Diencephalon (tissue), 1 donor: ENCODE measurements at places on chromosomes 11 and 22. TPM values are rescaled to one million over a fixed set of nuclear protein-coding genes. Genes with fewer than 3 reads are reported as not detected.

Gene RASL10A
- total RNA-seq: 1.6 TPM

Gene SPI1
- total RNA-seq: 1.8 TPM

Gene CNTN5
- total RNA-seq: 44.3 TPM

Gene SPTBN2
- 97.3 TPM for total RNA-seq

Gene CEP126
- total RNA-seq: 12.9 TPM

Gene OR8D4
- total RNA-seq: 0.23 TPM

Gene CRYBB3
- total RNA-seq: not detected

Gene FBXO7
- total RNA-seq: 73.6 TPM

Gene CRYBB2
- not detected for total RNA-seq

Gene ALKBH3
- total RNA-seq: 21.2 TPM

Gene SLC35F2
- 11.5 TPM for total RNA-seq

Gene PPP1CA
- 65.0 TPM for total RNA-seq

Gene DRG1
- 75.4 TPM for total RNA-seq

Gene APOA1
- 1.4 TPM for total RNA-seq

Gene MRGPRF
- total RNA-seq: 0.92 TPM

Gene TRIM48
- not detected for total RNA-seq

Gene PANX2
- 4.8 TPM for total RNA-seq

Gene IGSF9B
- total RNA-seq: 40.8 TPM

Gene ZBTB16
- 6.7 TPM for total RNA-seq

Gene DRD2
- 6.5 TPM for total RNA-seq

Gene SNX32
- 7.6 TPM for total RNA-seq

Gene MUC6
- total RNA-seq: not detected

Gene APOL1
- total RNA-seq: 0.92 TPM

Gene IL17REL
- 0.69 TPM for total RNA-seq

Gene TPP1
- 16.8 TPM for total RNA-seq

Gene SCGB1A1
- not detected for total RNA-seq

Gene SCUBE2
- total RNA-seq: 12.5 TPM

Gene GRAMD4
- total RNA-seq: 42.2 TPM

Gene BCR
- total RNA-seq: 48.0 TPM

Gene DEFB131B
- total RNA-seq: not detected

Gene CDC42EP1
- total RNA-seq: 3.2 TPM

Gene KDM4D
- total RNA-seq: 2.5 TPM

Gene LDHAL6A
- 0.46 TPM for total RNA-seq

Gene TYR
- not detected for total RNA-seq

Gene ANO1
- total RNA-seq: 0.23 TPM

Gene KAT5
- total RNA-seq: 46.8 TPM

Gene TRIM49
- total RNA-seq: 0.23 TPM

Gene MIAT
- 125 TPM for total RNA-seq

Gene TH
- 8.5 TPM for total RNA-seq

Gene CD3G
- not detected for total RNA-seq

Gene TREH
- not detected for total RNA-seq

Gene CCDC116
- total RNA-seq: 0.23 TPM

Gene GRAP2
- total RNA-seq: 0.46 TPM

Gene HORMAD2
- total RNA-seq: 1.8 TPM

Gene FADS3
- total RNA-seq: 45.7 TPM

Gene SGSM1
- total RNA-seq: 17.3 TPM

Gene NDUFV1
- total RNA-seq: 188 TPM

Gene OSM
- total RNA-seq: 0.23 TPM

Gene ST14
- 0.46 TPM for total RNA-seq

Gene FAM83F
- total RNA-seq: 0.46 TPM

Gene GAL3ST3
- total RNA-seq: 15.5 TPM

Gene SCO2
- total RNA-seq: 0.92 TPM

Gene GPHA2
- not detected for total RNA-seq

Gene HBE1
- 13.8 TPM for total RNA-seq
